IPS-NIHi11 (cell line): ENCODE measurements at places on chromosomes 2 and 18.

DNA sequence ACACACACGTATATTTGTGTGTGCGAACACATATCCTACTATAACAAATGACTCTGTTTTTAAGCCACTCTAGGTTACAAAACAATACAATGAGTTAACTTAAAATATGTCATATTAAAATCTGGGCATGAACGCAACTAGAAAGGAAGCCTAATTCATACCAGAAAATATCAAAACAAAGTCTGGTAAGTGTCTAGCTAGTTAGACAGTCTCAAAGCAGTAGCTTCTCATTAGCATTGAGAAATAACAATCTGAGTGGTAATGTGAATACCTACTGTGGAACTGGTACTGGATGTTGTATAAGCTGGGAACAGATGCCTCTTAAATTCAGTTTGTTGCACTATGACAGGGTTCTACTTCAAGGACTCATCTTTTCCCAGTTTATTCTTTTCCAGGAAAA is 32.5 kb upstream of the WIPF1 start:
- DNase-seq, result no peak

DNA sequence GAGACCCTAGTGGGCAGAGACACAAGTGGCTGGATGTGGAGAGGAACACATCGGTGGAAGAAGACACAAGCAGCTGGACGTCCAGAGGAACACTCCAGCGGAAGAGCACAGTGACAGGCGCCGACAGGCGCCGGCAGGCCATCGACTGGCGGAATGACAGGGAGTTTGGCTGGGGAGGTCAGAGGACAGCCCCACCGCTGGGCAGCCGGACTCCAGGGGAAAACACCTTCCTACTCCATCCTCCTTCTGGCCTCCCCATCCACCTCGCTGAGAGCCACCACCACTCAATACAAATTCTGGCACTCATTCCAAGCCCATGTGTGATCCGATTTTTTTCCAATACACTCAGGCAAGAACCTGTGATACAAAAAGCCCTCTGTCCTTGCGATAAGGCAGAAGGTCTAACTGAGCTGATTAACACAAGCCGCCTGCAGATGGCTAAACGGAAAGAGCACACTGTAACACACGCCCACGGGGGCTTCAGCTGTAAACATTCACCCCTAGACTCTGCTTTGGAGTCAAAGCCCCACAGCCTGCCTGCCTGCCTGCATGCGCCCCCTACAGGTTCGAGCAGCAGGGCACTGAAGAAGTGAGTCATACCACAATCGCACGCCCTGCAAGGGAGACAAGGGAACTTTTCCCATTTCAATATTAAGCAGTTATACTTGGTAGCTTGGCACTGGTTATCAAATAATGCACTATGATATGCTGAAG is 50.2 kb upstream of the LRP1B start:
- DNase-seq, result peak; percentile 43

DNA sequence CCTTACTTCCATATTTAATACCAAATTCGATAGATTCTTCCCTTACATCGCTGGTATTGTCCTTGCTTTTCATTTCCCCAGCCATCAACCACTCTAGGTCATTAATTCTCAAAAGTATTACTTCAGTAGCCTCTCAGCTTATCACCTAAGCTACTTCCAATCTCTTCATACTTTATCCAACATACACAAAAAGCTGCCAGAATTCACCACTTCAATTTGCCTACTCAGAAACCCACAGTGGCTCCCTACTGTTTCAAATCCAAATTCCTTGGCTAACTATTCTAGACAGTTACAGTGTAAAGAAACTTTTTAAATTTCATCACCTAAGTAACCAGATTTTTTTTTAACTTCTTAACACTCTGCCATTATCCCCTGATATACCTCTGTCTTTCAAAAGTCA is 4.7 kb downstream of the SLC25A12 start:
- DNase-seq, result no peak

DNA sequence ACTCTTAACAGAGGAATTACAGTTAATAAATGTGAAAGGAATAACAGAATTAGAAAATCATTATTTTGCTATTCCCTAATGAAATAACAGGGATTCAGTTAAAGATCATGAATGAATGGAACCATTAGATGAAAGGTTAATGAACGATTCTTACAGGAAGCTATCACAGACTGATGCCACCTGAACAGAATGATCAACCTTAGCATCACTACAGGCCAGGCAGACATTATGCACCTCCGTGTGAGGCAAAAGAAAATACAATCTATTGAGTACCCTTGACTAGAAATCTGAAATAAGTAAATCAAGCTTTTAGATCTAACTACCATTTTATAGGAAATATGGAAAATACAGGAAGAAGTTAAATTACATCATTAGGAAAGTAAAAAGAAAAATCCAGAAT is 10.4 kb downstream of the ROCK1 start:
- no peak for DNase-seq

- no peak for DNase-seq
Observed at GRCh38 chr2:8403876-8404275, 278.0 kb upstream of the ID2 start.

DNA sequence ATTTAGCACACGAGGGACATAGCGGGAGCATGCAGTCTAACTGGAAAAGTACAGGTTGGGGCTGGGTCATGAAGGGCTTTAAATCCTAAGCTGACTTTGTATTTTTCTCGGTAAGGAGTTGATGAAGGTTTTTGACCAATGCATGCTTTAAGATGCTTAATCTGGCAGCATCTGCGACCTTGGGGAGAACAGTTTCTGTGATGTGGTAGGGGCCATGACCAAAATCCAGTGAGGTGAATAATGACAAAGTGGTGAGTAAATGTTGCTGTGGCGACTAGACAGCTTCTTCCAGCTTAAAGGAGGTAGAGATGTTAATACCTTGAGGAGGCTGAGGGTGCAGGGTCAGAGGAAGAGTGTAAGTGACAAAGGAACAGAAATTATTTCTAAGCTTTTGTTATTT is 174.6 kb upstream of the ALPP start:
- no peak for DNase-seq

DNA sequence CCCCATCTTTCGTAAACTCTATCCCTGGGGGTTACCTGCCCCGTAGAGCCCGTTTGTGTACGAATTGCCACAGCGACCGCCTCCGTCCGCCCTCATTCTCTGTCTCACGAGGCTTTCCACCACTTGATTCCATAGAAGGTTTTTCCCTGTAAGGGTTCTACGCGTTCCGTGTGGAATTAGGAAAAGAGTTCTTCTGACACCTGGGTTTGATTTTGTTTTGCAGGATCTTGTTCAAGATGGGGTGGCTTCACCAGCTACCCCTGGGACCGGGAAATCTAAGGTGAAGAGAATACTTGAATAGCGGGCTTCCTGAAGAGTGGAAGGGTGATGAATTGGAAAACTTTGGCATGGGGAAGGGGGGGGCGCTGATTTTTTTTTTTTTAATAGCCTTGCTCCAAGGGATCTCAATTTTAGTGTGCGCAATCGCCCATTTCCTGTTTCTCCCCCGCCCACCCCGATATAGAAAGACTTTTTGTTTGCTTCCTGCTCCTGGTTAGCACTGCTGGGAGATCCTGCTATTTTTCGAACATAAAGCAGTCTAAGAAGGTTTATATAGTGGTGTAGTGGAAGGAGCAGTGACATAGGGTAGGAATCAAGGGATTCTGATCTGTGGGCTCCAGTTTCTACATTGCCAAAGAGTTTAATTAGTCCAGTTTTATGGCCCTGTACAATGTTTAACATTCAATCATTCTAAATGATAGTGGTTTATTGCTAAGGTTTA is 564 bp downstream of the GCC2 start:
- DNase-seq, result peak; percentile 39

GRCh38 chr2:210818473-210818872 is 262.1 kb downstream of the CPS1 start:
- DNase-seq, result no peak

DNA sequence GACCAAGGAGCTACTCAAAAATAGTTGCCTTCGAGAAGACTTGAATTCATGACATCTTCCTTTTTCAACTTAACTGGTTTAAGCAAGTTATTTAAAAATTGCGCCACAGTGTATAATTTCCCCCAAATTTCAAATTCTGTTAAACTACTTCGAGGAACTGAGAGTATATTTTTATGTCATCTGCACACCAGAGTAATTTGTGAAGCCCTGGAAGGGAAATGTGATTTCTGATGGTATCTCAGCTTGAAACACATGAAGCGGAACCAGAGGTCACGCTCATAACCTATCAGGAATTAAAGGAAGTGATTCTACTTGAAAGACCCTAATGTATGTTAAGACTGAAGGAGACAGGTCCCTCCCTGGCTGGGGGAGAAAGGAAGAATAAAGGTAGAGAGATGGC is 33.9 kb upstream of the DARS1 start:
- DNase-seq, result no peak

DNA sequence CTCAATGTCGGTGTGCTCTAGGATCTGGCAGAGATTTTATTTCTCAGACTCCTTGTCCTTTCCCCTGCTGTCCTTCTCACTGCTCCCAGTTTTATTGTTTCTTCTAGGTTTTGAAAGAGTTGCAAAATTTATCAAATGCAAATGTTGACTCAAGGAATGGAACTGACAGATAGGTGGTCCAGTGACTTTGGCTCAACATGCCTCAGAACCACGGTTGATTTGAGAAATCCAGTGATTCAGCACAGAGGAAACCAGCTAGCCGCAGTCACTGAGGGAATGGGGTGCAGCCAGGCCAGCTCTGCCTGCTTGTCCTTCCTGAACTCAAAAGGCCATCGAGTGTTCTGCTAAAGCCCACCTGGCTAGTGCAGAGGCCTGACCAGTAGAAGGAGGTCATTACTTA is 125.7 kb upstream of the LYPD6 start:
- no peak for DNase-seq

DNA sequence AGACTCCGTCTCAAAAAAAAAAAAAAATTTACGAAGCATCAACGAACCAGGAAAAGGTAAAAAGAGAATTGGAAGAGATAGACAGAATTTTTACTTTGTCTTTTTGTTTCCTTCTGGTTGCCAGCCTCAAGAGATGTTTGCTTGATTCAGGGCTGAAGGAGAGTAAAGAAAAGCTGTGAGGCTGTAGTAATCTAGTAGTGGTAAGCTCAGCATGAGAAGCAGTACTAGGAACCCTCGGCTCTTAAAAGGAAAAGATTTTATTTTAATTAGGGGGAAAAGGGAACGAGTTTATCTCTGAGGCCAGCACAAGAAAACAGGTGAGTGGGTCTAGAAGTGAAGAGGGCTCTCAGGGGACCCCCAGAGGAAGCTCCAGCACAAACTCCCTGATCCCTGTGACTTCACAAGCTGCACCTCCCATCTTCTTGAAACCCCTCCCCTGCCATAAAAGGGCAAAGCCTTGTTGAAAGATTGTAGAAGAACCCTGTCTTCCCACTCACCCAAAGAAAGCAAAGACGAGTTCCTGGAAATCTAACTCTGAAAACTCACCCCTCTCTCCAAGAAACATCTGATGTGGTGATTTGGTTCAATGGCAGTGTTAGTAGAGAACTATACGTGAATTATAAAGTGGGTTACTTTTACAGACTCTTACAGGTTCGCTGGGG is 8.6 kb downstream of the RBMS1 start:
- peak; percentile 38 for DNase-seq

DNA sequence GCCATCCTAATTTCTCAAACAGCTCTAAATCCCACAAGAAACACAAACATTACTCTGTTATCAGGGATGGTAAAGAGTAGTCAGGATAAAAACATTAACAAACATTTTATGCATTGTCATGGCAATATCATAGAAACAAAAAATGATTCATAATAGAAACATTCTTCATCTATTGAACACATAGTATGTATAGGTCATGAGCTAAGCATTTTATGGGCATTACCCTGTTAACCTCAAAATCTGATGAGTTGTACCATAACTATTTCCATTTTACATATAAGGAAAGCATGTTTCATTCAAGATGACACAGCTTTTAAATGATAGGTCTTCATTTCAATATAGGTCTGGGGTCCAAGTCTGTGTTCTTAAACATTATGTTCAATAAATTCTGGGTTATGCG is 344.9 kb downstream of the RND3 start:
- DNase-seq, result no peak

GRCh38 chr2:189500456-189501160 is 59.3 kb downstream of the WDR75 start:
- DNase-seq, result no peak
